ENCODE measurements at places on chromosomes 12 and 14.
A peak's percentile ranks its signal among the peaks of the same experiment; 100 is the strongest.

- no peak for DNase-seq
Measured at GRCh38 chr14:106599209-106599608, 1072.8 kb downstream of the TMEM121 start.

GRCh38 chr12:110869026-110869425 is 22.2 kb downstream of the CCDC63 start:
- DNase-seq: no peak

DNA sequence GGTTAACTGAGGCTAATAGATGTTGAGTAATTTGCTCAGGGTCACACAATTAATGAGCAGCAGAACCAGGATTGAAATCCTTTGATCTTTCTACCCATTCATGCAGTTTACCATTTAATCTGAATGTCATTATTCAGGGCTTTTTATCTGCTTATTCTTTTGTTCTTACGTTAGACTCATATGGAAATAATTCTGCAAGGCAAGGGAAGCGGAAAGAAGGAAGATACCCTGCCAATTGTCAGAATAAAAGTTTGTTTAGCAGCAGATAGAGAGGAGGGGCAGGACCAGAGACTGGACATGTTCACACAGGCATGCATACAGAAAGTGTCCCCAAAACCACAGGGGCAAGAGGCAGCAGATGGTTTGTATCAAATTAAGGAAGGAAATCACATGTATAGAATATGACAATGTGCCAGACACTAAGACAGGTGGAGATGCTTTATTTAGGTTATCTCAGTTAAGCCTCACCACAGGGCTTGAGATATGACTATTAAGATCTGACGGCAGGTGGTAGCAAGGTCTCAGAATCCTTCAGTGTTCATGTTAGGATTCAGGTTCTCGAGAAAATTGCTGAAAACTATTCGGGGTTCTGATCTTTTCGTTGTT is 29.8 kb downstream of the BRMS1L start:
- DNase-seq: no peak

- no peak for DNase-seq
Measured at GRCh38 chr12:9943240-9943639, 11.1 kb upstream of the CLEC2A start.

DNA sequence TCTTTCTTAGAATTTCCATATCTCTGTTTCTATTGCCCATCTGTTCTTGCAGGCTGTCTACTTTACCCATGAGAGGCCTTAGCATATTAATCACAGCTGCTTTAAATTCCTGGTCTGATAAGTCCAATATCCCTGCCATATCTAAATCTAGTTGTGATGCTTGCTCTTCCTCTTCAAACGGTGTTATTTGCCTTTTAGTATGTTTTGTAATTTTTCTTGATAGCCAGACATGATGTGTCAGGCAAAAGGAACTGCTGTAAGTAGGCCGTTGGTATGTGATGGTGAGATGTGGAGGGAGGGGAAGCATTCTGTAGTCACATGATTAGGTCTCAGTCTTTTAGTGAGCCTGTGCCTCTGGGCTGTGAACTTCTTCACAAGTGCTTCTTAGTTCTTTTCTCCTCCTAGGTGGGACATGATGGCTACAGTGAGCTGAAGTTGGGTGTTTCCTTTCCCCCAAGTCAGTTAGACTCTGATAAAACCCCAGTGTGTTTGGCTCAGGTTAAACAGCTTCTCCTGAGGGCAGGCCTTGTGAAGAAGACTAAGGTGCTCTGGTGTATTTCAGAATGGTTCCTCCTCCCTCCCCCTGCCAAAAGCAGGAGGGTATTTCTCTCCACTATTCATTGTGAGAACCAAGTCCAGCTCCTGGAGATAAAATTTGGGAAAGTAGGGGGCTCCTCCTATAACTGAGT is 195.9 kb upstream of the PARP11 start:
- DNase-seq: no peak

GRCh38 chr12:8566525-8566924 is 25.8 kb upstream of the CLEC4E start:
- no peak for DNase-seq

DNA sequence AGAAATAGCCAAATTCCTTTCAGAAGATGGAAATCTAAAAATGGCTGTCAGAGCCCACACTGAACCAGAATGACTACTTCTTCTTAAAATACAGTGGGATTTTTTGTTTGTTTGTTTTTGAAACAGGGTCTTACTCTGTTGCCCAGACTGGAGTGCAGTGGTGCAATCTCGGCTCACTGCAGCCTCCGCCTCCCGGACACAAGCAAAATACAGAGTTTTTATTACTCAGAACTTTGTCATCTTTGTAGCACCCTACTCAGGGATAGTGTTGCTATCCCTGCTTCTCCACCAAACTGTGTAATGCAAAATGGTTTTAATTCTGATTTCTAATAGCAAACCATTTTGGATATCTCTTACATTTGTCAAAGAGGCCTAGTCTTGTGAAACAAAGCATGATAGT is 16.4 kb downstream of the ZNF410 start:
- DNase-seq: no peak

- no peak for DNase-seq
Measured at GRCh38 chr12:6520186-6520585, 14.1 kb upstream of the GAPDH start.

DNA sequence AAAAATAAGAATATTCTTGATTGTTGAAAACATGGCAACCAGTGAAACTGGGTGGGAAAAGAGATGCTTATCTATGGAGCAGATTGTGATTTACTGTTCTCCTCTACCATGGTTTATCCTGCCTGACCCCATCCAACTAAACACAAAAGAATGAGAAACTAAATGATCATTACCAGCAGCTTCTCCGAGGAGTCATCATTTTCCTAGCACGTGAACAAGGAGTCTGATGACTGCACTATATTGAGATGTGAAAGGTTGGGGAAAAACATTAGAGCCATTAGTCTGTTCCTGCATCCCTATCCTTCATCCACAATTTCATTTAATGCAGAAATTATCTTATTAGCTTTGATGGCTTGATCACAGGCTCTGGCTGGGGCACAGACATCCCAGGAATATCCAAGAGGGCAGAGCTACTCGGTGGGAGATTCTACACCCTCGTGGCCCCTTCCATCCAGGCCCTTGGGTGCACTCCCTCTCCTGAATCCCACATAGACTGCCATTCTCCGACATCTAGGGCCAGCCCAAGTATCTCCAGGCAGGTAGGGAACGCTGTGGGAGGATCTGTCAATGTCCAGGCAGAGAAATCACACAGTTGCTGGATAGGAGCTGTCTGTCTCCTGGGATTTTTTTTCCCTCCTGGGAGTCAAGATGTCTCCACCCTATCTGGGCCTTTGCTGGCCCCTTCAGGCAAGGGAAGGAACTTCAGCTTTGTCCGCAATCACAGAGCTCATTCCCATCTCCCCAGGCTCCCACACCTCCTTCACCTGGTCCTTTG is 43.3 kb upstream of the DHRS4 start:
- no peak for DNase-seq

- DNase-seq: no peak
Measured at GRCh38 chr14:74618078-74618952, 6.3 kb upstream of the LTBP2 start.

- no peak for DNase-seq
Measured at GRCh38 chr14:88005050-88005481, at the start of gene GPR65. Gene GPR65 (plus strand): TSS chr14:88005135. CDS start chr14:88010848, 5,713 bp downstream.

- DNase-seq: no peak
Measured at GRCh38 chr12:94320109-94320508, 139.6 kb downstream of the CEP83 start.

- DNase-seq: no peak
Measured at GRCh38 chr12:108922918-108923317, 43.0 kb downstream of the DAO start.

DNA sequence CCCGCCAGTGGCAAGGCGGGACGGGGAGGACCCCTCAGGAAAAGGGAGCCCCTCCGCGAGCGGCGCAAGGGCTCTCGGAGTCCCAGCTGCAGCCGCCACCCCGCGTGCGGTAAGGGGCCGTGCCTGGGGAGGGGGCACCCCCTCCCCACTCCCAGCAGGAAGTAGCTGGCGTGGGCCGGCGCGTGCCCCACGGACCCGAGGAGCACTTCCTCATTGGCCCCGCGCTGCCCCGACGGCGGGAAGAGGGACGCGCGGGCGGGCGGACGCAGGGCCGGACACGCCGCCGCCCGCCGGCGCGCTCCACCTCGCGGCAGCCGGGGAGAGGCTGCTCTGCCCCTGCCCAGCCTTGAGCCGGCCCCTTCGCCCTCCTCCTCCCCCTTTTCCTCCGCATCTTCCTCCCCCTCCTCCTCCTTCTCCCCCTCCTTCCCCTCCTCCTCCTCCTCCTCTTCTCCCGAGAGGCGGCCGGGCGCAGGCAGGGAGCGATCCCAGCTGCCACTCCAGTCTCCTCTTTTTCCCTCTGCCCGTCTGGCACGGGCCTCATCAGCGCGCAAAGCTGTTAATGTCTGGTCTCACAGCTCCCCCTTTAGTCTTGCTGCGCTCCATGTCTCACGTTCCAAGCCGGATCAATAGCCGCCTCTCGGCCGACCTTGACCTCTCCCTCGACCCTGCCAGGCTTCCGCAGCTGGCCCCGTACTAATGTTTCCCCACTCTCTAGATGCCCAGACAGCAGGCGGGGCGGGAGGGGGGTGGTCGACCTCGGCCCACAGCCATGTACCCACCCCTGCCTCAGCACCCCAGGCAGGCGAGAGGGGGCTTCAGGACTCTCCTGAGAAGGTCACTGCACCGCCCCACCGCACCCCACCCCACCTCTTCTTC is 2.6 kb upstream of the BCL11B start:
- DNase-seq: peak; percentile 92

DNA sequence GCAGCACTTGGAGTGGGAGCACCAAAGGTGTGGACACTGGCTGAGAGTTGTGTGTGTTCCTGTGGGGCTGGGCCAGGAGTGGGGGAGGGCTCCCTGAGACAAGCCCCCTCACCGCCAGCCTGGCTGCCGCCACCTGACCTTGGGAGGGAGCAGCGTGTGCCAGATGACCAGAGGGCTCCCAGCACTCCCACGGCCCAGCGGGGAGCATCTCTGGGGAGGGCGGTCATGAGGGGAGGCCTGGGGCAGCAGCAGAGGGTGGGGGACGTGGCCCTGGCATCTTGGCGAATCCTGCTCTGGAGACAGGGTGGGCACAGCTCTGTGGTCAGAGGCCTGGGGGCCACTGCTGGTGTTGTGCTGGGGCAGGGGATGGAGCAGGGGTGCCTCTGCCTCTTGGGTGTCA is 10.7 kb downstream of the CEP170B start:
- no peak for DNase-seq

- no peak for DNase-seq
Measured at GRCh38 chr12:68831272-68831671, 23.3 kb downstream of the MDM2 start.

DNA sequence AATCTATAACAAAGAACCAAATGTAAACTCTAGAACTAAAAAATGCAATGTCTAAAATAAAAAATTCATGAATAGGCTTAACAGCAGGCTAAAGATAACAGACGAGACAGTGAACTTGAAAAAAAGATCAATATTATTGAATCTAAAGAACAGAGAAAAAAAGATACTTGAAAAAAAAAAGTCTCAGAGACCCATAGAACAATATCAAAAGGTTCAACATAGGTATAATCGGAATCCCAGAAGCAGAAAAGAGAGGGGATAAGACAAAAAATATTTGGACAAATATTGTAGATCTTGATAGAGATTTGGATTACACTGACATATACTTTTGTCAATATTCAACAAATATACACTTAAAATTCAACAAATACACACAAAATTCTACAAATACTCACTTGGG is 56.6 kb downstream of the TC2N start:
- DNase-seq: no peak

- no peak for DNase-seq
Measured at GRCh38 chr12:91316907-91317269, 134.3 kb upstream of the DCN start.

- peak; percentile 26 for DNase-seq
Measured at GRCh38 chr12:124007826-124008570, 35.0 kb downstream of the ZNF664 start.

DNA sequence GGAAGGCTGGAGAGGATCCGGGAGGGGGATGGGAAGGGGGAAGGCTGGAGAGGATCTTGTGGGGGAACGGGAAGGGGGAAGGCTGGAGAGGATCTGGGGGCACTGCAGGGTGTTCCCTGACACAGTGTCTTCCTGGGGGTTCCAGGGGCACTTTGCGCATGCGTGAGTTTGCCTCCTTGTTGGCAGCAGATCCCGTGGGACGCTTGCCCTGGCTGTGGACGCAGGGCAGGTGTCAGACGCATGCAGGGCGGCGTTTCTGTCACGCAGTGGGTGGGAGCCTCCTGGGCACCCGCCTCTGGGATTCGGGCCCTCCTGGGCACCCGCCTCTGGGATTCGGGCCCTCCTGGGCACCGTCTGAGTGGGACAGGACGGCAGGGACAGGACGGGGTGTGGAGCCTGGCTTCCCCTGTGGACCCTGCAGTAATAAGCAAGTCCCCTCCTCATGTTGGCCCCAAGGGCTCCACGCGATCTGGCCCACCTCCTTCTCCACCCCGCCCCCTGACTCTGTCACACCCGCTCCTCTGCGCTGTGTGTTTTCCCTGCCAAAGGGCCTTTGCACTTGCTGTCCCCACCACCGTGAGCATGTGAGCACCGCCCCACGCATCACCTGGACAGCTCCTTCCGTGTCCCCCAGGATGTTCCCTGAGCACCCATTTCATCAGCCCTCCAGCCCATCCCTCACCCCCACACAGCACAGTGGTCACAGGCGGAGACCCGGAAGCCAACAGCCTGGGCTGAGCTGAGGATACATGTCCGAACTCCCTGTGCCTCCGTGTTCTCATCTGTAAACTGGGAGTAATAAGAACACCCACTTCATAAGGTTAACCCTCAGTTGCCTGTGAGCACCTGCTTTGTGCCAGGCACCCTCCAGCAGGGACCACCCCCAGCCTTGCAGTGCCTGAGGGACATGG is 4.4 kb downstream of the MMP17 start:
- no peak for DNase-seq

- no peak for DNase-seq
Measured at GRCh38 chr12:7907009-7907408, 29.0 kb downstream of the SLC2A3 start.

GRCh38 chr12:56324206-56324605 is 8.4 kb upstream of the CNPY2 start:
- no peak for DNase-seq

DNA sequence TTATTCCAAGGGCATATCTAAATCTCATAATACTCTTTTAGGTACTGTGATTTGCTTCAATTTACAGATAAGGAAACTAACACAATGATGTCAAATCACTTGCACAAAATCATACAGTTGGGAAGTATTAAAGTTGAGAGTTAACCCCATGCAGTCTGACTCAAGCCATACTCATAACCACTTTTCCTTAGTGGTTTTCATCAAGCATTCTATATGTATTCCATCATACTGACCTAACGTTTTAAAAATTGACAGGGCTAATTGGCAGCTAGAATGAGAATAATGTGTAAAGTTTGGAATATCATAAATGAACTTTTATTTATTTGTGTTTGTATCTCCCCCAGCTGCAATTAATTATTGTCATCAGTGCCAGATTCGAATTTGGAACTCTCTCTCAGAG is 20.9 kb downstream of the PUS7L start:
- DNase-seq: no peak

GRCh38 chr14:63220526-63220925 is 16.3 kb downstream of the RHOJ start:
- no peak for DNase-seq

DNA sequence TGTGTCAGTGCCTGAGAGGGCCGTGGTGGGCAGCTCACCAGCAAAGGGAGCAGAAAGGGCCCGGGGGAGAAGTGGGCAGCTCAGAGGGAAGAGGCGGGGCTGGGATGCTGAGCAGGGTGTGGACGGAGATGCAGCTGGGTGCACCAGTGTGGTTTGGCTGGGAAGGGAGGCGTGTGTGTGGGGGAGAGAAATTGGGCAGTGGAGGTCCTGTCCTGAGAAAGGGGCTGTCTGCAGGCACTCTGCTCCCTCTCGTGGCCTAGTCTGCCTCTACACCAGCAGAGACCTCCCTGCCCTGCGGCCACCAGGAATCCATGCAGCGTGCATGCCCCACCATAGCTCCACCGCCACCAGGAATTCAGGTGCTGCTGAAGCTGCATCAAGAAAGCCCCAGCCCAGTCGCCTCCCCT is 6.4 kb downstream of the TMEM121 start:
- no peak for DNase-seq
